Nasal cavity respiratory epithelium epithelial cell of viscerocranial mucosa (primary cell): ENCODE measurements at places on chromosomes 4 and X. TPM values are rescaled to one million over a fixed set of nuclear protein-coding genes. Genes with fewer than 3 reads are reported as not detected.

INTU gene
- total RNA-seq, result 4.8 and 11.4 TPM in 2 replicates

STK32B gene
- under 0.01 TPM in 2 replicates for total RNA-seq

TIGD4 gene
- total RNA-seq, result under 0.01 and 0.28 TPM in 2 replicates

PHEX gene
- total RNA-seq, result 1.7 and 3.4 TPM in 2 replicates

SPIN2A gene
- total RNA-seq, result under 0.01 and 0.14 TPM in 2 replicates

SSX4 gene
- not detected in 2 replicates for total RNA-seq

DAPP1 gene
- 95.5 and 99.1 TPM in 2 replicates for total RNA-seq

ITIH6 gene
- not detected in 2 replicates for total RNA-seq

NAA15 gene
- total RNA-seq, result 51.9 and 64.0 TPM in 2 replicates

SSX1 gene
- total RNA-seq, result not detected in 2 replicates

PLAC8 gene
- total RNA-seq, result 0.68 and 4.0 TPM in 2 replicates

UGT2B10 gene
- not detected in 2 replicates for total RNA-seq

LRCH2 gene
- total RNA-seq, result under 0.01 TPM in 1 of 2 replicates, not detected in the other

C4orf50 gene
- not detected in 2 replicates for total RNA-seq

FRMD7 gene
- total RNA-seq, result not detected in 2 replicates

FAM149A gene
- total RNA-seq, result under 0.01 and 1.7 TPM in 2 replicates

KLF3 gene
- 44.4 and 59.5 TPM in 2 replicates for total RNA-seq

MAOA gene
- total RNA-seq, result 68.0 and 140 TPM in 2 replicates

MAGEA1 gene
- total RNA-seq, result not detected in 2 replicates

HPGD gene
- total RNA-seq, result 4.1 and 5.1 TPM in 2 replicates

NHS gene
- 2.1 and 3.4 TPM in 2 replicates for total RNA-seq

CENPI gene
- total RNA-seq, result 1.1 and 1.7 TPM in 2 replicates

TMEM154 gene
- total RNA-seq, result 23.6 and 30.8 TPM in 2 replicates

DGKK gene
- not detected in 2 replicates for total RNA-seq

TKTL2 gene
- not detected in 2 replicates for total RNA-seq

TEX13D gene
- total RNA-seq, result not detected in 2 replicates

EFHC2 gene
- total RNA-seq, result under 0.01 and 0.36 TPM in 2 replicates

TRO gene
- total RNA-seq, result 0.14 TPM in 1 of 2 replicates, not detected in the other

ADH1A gene
- total RNA-seq, result not detected in 2 replicates

CT45A2 gene
- not detected in 2 replicates for total RNA-seq

TCEAL7 gene
- total RNA-seq, result 0.34 and 0.50 TPM in 2 replicates

SSX2 gene
- not detected in 2 replicates for total RNA-seq

SPANXD gene
- not detected in 2 replicates for total RNA-seq

COX18 gene
- total RNA-seq, result 24.1 and 29.0 TPM in 2 replicates

UGT2A1 gene
- total RNA-seq, result not detected in 2 replicates

RHOXF2 gene
- not detected in 2 replicates for total RNA-seq

NPY5R gene
- not detected in 2 replicates for total RNA-seq

GSPT2 gene
- total RNA-seq, result 1.4 and 5.1 TPM in 2 replicates

TADA2B gene
- total RNA-seq, result 19.1 and 20.4 TPM in 2 replicates

CASP3 gene
- total RNA-seq, result 34.6 and 35.2 TPM in 2 replicates

TRPC3 gene
- total RNA-seq, result not detected in 2 replicates

AREG gene
- 576 and 714 TPM in 2 replicates for total RNA-seq

MAGED4 gene
- total RNA-seq, result 0.57 TPM in 1 of 2 replicates, not detected in the other

NLRP2B gene
- total RNA-seq, result not detected in 2 replicates
